ENCODE measurements at places on chromosomes 7 and 10.

DNA sequence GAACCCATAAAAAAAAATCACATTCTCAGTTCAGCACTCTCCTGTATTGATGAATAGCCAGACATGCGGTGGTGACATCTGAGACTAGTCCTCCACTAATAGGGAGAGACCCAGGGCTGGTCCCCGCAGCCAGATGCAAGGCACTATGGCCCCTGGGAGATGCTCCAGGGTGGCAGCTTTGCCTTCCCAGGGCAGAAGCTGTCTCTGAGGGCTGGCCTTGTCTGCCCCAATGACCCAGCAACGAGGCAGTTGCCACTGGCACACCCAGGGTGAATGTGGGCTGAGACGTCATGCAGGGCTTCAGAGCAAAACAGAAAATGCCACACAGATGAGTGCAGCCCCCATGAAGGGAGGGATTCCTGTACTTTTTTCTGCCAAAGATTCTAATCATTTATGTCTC is 50.1 kb upstream of the GDF10 start:
- no peak for DNase-seq

- DNase-seq: no peak
These were observed 66.6 kb upstream of the ZNF479 start for GRCh38 chr7:57198801-57199200.

DNA sequence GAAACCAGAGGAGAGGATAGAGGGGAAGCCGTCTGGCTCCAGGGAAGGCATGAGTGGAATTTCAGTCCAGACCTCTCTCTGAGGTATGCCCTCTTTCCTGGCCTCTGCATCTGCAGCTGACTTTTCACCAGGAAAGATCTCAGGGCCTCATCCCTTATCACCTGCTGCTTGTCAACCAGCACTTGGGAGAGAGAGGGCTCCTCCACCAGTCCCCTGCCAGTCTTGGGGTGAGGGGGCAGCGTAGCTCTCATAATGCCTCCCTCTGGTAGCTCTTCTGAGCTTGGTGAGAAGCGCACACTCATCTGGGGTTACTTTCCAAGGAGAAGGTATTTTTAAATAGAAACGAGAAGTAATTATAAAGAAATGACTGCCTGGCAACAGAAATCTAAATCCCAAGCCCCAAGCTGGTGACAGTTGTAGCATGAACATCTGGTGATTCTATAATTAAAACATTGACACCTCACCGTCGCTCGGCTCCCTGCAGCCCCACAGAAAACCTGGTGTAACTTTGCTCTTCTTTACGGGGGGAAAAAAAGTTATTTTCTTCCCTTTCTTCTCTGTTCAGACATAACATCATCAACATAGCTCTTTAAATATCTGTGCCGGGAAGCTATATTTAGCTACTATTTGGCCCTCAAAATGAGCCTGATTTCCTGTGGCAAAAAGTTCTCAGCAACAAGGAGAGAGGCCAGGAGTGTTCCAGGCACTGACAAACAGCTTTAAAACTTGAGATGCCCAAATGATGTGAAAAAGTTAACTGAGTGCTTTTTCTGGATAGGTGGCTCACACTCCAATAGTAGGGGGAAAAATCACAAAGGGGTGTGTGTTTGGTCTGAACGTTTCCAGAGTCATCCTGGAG is 26.9 kb downstream of the HIP1 start:
- DNase-seq: peak; percentile 21

DNA sequence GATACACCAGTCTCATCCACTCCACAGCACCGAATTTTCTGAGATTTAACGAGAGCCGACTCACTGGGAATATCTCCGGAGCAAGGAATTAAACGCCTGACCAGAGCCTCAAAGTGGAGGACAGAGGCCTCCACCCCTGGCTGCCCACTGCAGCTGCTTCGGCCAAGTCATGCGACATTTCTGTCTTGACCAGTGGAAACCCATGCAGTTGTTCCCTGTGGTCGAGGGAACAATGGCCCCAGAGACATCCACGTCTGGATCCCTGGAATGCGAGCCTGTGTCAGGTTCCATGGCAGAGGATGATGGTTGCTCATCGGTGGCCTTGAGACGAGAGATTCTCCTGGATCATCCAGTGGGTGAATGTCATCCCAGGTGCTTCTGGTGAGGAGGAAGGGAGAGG is 65.7 kb upstream of the INSIG1 start:
- no peak for DNase-seq

DNA sequence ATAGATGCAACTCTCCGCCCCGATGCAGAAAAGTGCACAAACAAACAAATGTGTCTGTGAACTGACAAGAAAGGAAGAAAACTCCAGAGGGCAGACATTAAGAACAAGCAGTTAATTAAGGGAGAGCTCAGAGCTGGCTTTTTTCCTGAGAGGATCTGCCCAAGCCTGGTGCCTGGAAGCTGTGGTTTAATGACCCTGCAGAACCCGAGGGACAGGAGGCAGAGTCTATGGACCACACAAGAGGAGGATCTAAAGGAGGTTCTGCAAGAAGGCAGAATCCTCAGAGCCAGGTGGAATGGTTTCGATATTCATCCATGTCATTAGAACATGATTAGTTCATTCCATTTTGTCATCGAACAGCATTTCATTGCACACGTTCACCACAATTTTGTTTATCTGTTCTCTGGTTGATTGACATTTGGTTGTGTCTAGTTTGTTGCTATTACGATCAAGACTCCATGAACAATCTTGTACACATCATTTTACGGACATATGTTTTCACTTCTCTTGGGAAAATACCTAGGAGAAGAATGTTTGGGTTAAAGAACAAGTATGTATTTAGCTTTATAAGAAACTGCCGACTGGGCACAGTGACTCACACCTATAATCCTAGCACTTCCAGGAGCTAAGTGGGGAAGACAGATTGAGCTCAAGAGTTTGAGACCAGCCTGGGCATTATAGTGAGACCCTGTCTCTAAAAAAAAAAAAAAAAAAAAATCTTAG is 560.2 kb downstream of the CALN1 start:
- DNase-seq: no peak

DNA sequence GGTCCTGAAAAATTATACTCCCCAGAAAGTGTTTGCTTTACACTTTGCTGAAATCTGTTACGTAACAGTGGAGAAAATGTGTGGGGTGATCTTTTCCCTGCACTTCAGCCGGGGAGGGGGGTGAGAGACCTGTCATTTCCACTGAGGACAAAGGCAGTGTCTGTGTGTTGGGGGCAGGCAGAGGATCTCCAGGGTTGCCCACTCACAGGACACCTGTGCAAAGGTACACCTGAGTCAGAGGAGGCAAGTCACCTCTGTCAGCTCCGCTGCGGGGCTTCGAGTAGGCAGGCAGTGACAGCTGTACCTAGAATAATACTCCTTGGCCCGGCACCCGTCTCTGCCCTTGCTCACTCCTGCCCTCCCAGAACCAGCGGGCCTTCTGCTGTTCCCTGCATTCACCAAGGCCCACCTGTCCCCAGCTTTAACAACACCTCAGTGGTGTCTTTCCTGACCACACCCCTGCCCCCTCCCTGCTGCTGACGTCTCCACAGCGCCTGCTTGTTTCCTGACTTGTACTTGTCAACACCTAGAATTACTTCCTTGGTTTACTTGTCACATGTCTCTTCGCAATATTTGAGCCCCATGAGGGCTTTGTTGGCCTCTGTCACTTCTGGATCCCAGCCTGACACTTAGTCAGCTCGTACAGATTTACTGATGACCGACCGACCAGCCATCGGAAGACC is 159.2 kb downstream of the NEURL1 start:
- no peak for DNase-seq

- no peak for DNase-seq
These were observed 171.1 kb upstream of the LYZL1 start for GRCh38 chr10:29117781-29118180.

GRCh38 chr7:73905360-73905759 is 44.4 kb downstream of the TMEM270 start:
- no peak for DNase-seq

DNA sequence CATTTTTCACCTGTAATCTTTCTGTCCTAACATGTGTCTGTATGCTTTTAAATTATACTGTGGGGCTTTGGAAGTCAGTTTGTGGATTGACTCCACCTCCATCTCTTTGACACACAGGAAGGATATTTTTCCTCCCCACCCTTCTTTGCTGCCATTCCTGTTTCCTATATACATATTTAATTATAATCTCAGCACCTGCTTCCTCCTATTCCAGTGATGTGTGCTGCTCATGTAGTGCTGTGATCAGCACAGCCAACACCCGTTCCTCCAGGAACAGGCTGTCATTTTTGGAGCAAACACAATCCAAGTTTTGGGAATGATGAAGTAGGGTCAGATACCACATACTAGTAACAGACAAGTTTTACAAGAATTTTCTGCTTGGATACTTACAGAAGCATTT is 135.0 kb upstream of the PRPS1L1 start:
- no peak for DNase-seq

GRCh38 chr7:40793132-40793531 is 658.3 kb downstream of the SUGCT start:
- no peak for DNase-seq

- DNase-seq: no peak
These were observed 114.0 kb upstream of the RET start for GRCh38 chr10:42962902-42963231.

GRCh38 chr10:50636618-50637579 is 13.1 kb upstream of the SGMS1 start:
- DNase-seq: peak; percentile 73

DNA sequence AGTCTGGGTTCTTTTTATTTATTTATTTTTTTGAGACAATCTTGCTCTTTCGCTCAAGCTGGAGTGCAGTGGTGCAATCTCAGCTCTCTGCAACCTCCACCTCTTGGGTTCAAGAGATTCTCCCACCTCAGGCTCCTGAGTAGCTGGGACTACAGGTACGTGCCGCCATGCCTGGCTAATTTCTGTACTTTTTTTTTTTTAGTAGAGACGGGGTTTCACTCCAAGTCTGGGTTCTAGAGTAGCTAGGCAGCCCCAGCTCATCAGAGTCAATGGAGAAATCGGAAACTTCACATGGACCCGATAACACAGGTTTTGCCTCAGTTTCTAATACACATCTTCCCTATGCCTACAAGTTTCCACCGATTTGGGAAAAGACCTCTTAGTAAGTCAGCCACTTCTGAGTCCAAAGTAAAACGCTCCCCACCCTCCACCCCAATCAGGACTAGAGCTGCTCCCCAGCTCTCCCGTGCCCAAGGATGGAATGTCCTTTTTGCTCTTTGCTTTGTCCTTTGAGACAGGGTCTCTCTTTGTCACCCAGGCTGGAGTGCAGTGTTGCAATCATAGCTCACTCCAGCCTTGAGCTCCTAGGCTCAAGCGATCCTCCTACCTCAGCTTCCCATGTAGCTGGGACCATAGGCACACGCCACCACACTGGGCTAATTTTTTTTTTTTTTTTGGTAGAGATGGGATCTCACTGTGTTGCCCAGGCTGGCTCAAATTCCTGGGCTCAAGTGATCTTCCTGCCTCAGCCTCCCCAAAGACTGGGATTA is 3.8 kb upstream of the SERPINE1 start:
- DNase-seq: no peak

- no peak for DNase-seq
These were observed 32.1 kb downstream of the HIPK2 start for GRCh38 chr7:139745678-139746143.

DNA sequence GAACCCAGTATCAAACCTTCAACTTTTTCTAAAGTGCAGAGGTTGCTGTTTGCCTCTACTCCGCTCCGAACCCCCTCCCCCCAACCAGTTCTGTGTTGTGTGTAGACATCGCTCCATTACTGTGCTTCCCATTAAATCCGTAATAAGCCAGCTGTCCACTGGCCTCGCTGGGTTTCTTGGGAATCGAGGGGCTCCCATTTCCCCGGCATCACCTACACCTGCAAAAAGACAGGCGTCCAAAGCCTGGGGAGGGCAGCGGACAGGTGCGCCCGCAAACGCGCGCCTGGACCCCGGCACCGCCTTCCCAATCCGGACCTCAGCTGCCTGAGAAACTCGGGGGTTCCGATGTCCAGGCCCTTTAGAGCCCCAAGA is 631 bp downstream of the RTKN2 start:
- peak; percentile 6 for DNase-seq

DNA sequence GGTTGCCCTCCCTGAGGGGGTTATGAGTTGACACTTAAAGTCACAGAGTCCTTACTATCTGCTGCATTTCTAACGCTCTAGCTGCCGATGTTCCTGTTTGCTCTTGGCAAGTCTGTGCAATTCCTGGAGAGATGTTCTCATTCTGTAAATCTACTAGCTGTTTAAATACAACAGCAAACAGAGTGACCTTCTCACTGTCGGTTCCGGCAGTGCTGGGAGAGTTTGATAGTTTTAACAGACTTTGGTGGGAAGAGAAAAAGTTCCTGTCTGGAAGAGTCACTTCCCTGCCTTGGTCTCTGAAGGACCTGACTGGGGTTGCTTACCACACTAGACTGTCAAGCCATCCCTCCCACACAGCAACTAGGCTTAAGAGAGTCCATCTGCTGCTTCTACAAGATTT is 63.3 kb upstream of the ELMO1 start:
- no peak for DNase-seq

GRCh38 chr10:97875391-97875790 is 25.7 kb downstream of the GOLGA7B start:
- no peak for DNase-seq

GRCh38 chr10:76169246-76169645 is 737.8 kb downstream of the LRMDA start:
- DNase-seq: no peak

GRCh38 chr10:98060079-98060478 is 29.7 kb upstream of the CRTAC1 start:
- no peak for DNase-seq

- DNase-seq: no peak
These were observed 1243.1 kb downstream of the GATA3 start for GRCh38 chr10:9297580-9297979.

GRCh38 chr10:34323192-34323591 is 491.9 kb downstream of the PARD3 start:
- no peak for DNase-seq

DNA sequence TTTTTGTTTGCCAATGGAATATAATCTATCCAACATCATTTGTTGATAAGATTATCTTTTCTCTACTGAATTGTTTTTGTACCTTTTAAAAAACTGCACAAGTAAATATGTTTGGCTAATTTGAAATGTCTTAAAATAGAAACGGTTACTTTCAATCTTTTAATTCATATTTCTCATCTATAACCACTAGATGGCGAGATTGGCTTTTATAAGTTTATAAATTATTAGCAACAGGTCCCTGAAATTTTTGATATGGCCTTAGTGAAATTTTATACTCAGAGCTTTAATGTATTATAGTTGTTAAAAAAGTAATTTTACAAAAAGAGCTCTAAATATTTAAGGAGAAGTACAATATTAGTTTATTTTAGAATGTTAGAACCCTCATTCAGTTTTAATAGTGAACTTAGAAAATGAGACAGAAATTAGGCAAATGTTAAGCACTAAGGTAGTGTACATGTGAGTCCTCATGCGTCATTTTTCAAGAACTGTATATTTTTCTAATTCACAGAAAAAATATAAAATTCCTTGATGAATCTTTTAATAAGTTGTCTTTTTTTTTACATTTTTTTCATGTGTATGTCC is 592.5 kb downstream of the ARL4A start:
- peak; percentile 57 for DNase-seq

GRCh38 chr7:69108097-69108496 is 490.2 kb upstream of the AUTS2 start:
- no peak for DNase-seq

GRCh38 chr10:30392564-30392990 is 41.4 kb upstream of the MAP3K8 start:
- peak; percentile 68 for DNase-seq

GRCh38 chr7:28083998-28084985 is 96.3 kb downstream of the JAZF1 start:
- no peak for DNase-seq

All from MM.1S (cell line).